SW 1271 (cell line): ENCODE measurements at places on chromosomes 11 and 22.

- no peak for DNase-seq
Measured at GRCh38 chr11:102436561-102436960, 16.0 kb downstream of the TMEM123 start.

- no peak for DNase-seq
Measured at GRCh38 chr11:78514922-78515502, 59.7 kb downstream of the NARS2 start.

DNA sequence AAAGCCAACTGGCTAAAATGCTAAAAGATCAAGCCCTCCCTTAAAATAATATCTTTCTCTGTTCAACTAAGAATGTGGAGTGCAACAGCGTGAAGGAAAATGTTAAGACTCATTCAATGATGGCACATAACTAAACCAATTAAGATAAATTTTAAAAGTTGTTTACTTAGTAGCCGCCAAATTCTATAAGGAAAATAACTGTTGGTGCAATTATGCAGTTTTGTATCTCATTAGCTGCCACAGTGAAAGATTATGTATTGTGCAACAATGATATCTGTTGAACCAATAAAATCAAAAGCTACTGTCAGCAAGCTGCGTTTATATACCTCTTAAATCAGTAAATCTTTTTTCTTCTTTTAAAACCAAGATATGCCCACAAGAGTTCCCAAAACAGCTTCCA, 55.5 kb downstream of the SIK3 start:
- DNase-seq, result no peak

DNA sequence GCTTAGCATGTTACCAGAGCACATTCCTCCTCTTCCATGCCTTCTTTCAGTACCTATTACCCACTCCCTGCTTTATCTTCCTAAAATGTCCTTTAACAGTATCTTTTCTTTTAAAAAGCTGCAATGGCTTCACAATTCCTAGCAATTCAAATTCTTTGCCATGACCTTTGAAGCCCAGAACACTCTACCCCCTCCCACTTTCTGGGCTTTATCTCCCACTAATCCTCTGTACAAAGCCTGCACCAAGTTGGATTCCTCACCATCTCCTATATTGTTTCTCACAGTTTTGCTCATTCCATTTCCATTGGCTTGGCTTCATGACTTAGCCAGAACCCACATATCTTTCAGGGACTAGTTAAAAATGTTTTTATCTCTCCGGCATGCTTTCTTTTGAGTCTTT, 80.9 kb downstream of the FAM76B start:
- no peak for DNase-seq

- DNase-seq, result no peak
Measured at GRCh38 chr11:70251659-70252321, 18.7 kb upstream of the PPFIA1 start.

DNA sequence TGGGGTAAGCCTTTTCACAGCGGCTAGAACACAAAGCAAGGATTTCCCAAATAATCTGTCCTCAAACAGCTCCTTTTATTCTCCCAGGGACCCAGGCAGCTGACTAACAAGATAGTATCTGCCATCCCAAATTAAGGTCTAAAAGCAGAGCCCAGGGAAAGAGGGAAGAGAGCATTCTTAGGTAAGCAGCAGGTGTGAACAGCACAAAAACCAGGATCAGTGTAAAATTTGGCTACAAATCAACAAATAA, 79.9 kb downstream of the RBMXL2 start:
- no peak for DNase-seq

DNA sequence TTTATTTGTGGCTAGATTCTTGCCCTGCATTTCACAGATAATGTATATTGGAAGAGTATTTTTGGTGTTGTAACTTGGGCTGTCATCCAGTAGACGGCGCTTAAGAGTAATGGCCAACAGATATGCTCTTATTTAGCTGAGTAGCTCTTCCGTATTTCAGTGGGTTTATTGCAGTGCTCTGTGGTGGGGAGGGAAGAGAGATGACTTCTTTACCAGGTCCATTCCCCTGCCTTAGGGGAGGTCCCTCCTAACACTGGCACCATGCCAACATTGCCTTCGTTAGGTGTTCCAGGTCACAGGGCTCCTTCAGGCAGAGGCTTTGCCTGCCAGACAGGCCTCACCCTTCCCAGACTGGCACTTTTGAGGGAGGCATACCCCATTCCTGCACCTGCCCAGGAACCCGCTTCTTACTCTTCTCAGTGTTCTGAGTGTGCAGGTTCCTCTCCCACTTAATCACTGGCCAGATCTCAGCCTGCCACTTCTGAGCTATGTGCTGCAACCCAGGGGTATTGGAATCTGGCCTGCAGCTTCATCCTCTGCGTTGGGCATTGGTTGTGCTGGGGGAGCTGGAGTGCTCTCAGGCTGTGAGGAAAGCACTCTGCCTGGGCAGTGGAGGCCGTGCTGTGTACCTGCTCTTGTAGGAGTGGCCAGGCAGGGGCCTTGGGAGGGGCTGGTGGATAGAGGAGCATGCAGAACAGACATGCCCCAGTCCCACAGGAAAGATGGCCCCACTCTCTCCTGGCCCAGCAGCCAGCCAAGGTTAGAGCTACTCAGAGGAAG, 29.4 kb upstream of the SLN start:
- DNase-seq, result no peak
